ENCODE measurements at places on chromosomes 4 and X.

DNA sequence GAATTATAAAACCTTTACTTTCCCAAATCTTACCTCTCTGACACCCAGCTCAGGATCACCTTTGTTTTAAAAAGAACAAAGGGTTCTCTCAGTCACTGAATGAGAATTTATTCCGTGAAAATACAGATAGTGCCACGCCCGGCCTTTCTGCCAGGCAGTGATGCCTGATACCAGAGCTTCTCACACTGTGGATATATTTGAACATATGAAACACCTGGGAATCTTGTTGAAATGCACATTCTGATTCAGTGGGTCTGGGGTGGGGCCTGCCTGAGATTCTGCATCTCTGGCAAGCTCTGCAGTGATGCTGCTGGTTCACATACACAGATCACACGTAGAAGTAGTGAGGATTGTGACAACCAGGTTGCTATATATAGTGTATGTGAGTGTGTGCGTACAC is 46.0 kb downstream of the ELOVL6 start:
- DNase-seq = no peak

DNA sequence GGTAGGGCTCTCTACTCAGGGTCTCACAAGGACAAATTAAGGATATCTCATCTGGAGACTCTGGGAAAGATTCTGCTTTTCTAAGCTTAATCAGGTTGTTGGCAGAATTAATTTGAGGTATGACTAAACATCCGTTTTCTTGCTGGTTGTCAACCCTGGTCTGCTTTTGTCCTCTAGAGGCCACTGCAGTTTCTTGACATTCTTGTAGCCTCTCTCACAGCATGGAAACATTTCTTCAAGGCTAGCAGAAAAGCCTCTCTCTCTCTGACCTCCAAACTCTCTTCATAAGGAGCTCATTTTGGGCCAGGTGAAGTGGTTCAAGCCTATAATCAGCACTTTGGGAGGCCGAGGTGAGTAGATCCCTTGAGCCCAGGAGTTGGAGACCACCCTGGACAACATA is 749.5 kb upstream of the PCDH7 start:
- no peak for DNase-seq

DNA sequence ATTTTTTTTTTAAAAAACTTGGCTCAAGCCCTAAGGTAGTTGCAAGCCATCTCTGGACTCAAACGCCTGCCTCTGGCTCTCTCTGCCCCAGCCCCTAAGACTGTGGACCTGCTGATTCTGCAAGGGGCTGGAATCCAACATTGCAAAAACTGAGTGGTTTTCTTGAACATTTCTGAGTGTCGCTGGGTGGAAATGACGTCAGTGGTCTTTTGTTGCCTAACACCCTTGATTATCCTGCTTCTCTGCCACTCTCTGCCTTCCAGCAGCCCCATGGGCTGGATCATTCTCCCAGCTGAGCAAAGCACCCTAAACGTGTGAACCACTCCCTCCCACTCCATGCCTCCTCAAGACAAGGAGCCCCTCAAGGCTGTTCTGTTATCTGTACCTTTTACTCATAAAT is 16.6 kb downstream of the BST1 start:
- no peak for DNase-seq

DNA sequence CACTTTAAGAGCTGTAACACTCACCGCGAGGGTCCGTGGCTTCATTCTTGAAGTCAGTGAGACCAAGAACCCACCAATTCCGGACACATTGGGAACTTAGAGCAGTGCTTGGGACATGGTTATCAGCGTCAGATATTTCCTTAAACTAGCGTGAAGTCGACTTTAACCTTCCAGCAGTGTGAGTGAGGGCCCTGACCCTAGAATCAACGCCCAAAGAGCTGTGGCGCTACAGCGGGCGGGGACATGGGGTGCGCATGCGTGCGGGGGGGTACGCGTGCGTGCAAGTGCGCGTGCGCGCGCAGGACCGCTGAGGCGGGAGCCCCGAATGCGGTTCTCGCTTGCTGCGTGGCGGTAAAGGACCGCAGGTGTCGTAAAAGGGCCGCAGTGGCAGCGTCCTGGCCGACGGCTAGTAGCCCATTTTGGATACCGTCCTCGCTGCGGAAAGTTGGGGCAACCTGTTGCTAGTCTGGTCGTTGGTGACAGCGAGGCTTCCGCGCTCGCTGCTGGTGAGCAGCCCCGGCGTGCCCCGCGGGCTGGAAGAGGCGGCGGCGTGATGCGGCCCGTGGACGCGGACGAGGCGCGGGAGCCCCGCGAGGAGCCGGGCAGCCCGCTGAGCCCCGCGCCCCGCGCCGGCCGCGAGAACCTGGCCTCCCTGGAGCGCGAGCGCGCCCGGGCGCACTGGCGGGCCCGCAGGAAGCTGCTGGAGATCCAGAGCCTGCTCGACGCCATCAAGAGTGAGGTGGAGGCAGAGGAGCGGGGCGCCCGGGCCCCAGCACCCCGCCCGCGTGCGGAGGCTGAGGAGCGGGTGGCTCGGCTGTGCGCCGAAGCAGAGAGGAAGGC is 19.8 kb upstream of the S100P start:
- peak; percentile 86 for DNase-seq

DNA sequence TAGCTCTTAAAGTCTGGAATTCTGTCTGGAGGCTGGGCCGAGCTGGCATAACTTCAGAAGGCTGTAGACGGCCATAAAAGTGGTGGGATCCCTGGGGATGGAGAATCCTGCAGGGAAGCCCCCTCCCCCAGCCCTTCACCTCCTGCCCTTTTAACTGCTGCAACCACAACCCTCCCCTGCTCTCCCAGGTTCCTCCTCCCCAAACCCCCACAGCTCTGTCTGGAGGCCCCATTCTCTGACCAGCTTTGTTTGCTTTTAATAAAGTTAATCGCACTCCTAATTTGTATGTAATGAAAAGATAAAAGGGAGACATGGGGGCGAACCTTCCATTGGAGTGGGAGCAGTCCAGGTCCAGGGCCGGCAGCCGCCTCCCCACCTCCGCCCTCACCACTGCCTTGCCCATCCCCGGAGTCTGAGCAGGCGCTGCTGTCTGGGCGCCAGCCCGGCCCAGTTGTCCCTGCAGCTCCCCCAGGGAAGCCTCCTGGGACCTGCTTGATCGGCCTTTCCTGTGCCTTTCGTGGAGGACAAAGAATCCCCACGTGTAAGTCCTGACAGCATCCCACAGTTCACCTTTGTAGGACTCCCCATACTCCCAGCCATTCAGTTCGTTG is 84.3 kb downstream of the PJA1 start:
- DNase-seq = no peak

- no peak for DNase-seq
Measured at GRCh38 chrX:129953334-129953648, 29.1 kb upstream of the BCORL1 start.

DNA sequence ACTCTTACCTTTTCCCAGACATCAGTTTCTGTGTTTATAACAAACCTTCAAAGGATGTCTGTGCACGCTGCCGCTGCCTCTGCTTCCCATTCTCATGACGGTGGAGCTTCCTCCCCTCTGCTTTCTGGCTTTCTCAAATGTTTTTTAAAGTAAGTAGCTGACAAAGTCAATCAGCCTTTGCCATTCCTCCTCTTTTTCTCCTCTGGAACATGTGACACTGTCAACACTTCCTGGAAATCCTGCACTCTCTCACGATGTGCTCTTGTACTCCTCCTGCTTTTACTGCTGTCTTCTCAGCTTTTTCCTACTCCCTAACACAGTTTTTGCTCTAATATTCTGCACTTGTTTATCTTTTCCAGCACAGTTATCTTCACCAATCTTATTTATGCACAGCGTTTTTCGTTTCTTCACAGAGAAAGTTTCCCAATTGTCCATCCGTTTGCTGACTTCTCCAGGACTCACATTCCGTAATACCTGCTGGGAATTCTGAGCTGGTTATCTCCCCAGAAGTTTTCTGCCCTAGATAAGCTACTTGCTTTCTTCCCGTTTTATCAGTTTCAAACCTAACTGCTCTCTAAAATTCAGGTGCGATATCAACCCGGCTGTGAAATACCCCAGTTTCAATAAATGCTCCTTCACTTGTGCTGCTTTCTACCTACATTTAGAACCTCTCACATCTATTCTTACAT is 465.6 kb upstream of the AGA start:
- no peak for DNase-seq

GRCh38 chrX:68508799-68509198 is 9.9 kb downstream of the YIPF6 start:
- DNase-seq = no peak

- DNase-seq = no peak
Measured at GRCh38 chrX:30835373-30835772, 53.7 kb downstream of the TAB3 start.

DNA sequence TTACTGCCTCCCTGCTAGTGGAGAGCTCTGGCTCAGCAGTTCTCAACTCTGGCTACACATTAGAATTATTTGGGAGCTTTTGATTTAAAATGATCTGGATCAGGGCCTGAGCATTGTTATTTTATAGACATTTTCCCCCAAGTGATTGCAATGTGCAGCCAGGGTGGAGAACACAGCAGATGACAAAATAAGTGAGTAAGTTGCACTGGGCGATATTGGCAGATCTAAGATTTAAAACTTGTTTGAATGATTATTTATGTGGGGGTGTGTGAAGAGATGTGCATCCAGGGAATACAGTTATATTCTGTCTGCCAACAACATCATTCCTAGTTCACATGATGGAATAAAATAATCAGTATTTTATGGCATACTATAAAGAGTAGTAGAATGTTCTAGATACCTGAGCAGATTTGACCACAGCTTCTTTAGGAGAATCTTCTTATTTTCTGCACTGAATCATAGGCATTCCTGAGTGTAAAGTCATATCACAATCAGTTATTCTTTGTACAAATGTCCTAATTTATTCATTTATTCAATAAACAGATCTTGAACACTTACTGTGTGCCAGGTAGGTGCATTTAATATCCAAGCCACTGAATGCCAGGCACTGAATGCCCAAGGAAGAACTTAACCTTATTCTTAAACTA is 123.9 kb downstream of the UCHL1 start:
- no peak for DNase-seq

GRCh38 chrX:154402622-154403127 is 4.5 kb downstream of the RPL10 start:
- DNase-seq = no peak

DNA sequence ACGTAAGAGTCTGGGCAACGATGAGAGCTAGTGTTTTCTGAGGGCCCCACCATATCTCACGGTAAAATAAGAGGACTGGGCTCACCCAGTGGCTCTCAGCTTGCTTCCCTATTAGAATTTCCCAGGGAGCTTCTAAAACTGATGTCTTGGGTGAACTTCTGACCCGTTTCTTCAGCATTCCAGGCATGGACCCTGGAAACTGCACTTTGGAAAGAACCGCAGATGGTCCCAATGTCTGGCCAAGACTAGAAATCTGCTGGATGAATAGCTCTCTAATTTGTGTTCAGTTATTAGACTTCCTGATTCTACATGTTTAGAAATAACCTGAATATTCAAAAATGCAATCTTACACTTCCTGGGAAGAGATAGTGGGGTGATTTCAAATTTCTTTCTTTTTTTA is 127.8 kb downstream of the ANOS1 start:
- DNase-seq = no peak

DNA sequence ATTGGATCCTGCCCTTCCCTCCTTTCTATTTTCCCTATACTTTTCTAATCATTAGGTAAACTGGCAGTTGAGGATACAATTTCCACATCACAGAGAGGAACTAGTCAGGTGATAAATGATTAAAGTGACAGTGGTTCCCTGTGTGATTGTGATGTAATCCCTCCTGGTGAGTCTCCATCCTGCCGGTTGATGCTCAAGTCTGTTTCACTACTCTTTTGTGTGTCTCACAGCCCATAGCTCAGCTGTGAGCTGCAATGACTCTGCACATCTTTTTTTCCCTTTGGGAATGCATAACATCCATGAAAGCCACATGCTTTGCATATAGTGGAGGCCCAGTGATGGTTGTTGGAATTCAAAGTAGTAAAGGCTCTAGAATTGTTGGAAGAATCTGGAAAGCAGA is 60.4 kb downstream of the CCNI start:
- no peak for DNase-seq

GRCh38 chr4:68391436-68391835 is 41.5 kb upstream of the YTHDC1 start:
- no peak for DNase-seq

All from fibroblast of skin of left biceps (primary cell).